ENCODE measurements at places on chromosomes 2 and 18.

DNA sequence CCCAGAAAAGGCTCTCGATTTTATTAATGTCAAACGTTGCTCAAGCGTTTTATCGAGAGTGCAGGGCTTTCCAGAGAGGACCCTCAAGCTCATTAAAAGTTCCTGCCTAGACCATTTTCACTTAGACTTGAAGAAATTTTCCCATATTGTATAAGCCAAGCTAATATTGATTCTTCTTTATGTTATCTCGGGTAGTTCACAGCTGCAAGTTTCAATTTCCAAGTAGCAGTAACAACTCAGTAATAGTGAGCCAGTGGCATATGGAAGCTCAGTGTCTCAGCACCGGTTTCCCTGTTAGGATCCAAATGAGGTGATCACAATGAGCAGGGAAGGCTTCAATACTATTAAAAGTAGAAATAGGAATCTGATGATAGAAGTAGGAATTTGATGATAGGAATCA is 274.5 kb downstream of the TMX3 start:
- DNase-seq = no peak

GRCh38 chr2:45301307-45302277 is 292.3 kb upstream of the SIX2 start:
- peak; percentile 91 for DNase-seq

GRCh38 chr2:160751021-160751420 is 257.4 kb upstream of the RBMS1 start:
- DNase-seq = no peak

- no peak for DNase-seq
Observed at GRCh38 chr2:60535685-60536312, 17.7 kb downstream of the BCL11A start.

DNA sequence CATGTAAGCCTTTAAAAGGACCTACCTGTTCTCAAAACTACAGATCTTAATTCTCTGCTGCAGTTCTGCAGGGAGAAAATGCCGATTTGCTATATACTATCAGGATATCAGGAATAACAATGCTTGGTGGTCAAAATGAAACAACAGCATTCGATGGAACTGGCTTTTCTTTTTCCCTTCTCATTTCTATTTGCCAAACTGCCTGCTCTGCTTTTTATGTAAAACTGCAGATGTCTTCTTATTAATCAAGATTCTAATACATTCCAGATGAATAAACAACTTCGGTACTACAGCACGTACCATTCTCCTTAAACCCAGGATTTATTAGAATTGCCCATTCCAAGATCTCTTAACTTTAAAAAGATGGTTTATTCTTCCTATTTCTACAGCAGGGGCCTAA is 100.9 kb downstream of the ZNF521 start:
- DNase-seq = no peak

GRCh38 chr2:109648041-109648527 is 33.9 kb downstream of the SOWAHC start:
- DNase-seq = no peak

DNA sequence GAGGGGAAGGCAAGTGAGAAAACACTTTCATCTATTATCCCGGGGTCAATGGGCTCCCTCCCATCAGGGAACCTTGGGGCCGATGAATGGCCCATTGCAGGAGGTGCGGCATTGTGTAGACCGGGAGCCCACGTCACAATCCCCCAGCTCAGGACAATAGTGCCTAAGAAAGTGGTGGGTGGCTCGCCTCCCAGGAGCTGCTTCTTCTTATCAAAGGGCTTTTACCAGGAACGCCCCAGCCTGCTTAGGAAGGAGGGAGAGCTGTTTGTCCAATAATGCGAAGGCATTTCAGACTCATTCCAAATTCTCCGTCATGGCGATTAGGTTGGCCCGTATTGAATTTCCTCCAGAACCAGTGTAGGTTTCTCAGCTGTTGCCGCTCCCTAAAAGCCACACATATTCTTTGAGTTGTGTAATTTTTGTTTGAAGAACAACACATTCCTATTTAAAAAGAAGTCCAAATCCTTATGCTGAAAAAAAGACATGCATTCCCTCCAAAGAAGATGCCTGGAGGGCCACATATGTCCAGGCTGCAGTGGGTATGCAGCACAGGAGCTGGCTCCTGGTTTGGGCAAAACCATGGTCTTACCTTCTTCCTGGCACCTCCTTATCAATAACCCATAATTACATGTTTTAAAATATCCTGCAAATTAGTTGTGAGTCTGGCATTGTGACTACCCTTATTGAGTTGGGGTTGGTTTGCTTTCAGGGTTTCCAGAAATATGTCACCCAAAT is 264.7 kb downstream of the MYCN start:
- no peak for DNase-seq

Data from NCI-H345 (cell line).